Heart right ventricle (tissue), 16 donors: ENCODE measurements at places on chromosomes 11 and 22. TPM values are rescaled to one million over a fixed set of nuclear protein-coding genes. Genes with fewer than 3 reads are reported as not detected.

SHISAL1 gene
- 0.55 TPM for total RNA-seq

PACSIN3 gene
- 274 TPM for total RNA-seq

APOL1 gene
- total RNA-seq: 121 TPM

- no peak for DNase-seq
Measured at GRCh38 chr11:3056296-3057068, 741 bp downstream of the CARS1 start.

DNA sequence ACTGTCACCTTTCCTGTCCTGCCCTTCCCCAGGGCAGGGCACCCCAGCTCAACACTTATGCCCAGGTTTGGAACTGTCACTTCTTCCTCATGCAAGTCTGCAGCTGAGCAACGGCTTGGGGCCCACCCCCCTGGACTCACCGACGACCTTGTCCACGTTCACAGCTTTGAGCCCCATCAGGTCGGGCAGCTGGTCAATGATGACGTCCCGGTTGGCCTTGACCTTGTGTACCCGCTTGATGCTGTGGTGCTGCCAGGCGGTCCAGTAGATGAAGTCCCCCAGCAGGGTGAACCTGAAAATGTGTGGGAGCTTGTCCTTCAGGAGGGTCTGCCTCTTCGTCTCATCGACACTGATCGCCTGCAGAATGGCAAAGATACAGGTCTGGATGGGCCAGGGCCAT lies 135.0 kb downstream of the CRYBB2 start:
- no peak for DNase-seq

- DNase-seq: no peak
Measured at GRCh38 chr11:125301346-125301745, 136.8 kb downstream of the PKNOX2 start.
